ENCODE measurements at places on chromosomes 4 and X.

DNA sequence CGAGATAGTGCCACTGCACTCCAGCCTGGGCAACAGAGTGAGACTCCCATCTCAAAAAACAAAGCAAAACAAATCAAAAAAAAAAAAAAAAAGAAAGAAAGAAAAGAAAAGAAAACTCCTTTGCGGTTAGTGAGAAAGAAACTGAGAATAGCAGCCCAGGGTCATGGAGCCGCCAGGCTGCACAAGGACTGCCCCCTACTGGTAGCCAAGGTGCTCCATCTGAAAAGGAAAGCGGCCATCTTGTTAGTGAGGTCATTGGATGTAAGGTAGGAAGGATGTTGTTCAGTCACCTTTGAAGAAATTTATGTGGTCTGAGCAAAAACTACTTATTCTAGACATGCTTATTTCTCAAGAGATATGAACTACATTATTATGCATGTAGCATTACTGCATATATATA lies 660.6 kb upstream of the TENM3 start:
- DNase-seq = no peak

GRCh38 chrX:50198348-50198747 lies 2.5 kb downstream of the AKAP4 start:
- no peak for DNase-seq

DNA sequence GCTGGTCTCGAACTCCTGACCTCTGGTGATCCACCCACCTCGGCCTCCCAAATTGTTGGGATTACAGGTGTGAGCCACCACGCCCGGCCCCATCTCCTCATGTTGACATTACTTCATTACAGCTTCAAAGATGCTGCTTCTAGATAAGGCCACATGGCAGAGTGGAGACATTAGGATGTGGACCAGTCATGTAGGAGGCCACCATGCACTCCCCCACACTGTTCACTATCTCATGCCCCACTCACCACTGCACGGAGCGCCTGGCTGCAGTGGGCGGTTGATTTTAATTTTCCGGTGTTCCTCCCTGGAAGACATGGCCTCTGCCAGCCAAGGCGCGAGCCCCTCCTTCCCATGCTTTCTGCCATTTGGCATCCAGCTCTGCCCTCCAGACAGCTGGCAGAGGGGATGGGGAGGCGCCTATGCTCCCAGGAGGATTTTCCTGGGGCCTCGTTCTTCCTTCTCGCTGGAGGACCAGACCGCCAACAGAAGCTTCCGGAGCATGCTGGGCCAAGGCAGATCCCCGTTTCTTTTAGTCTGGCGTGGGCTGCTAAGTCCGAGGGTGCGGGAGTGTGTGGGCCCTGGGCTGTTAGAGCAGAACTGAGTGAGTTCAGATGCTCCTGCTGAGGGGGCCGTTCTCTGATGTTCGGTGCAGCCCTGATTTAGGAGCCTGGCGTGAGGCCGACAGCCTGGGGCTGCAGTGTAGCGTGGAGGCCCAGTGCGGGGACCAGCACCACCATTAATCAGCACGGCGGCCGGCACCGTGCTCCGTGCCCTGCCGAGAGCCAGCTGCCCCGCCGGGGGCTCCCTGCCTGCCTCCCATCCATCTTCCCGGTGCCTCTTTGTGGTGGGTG lies 93.1 kb downstream of the SORCS2 start:
- DNase-seq = no peak

DNA sequence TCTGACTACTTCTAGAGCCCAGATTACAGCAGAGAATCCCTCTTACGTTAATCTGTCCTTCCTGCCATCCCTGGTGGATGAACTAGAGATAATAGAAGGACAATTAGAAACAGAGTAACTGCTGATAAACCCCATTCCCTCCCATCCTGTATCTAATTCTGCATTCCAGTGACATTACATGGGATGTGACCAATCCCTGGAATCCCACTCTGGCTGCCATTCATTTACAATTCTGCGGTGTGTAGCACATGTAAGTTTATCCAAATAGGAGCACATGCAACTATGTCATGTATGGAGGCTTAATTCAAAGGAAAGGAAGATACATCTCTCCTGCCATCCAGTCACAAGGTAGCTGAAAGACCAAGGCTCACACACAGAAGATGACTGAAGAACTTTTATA lies 339.5 kb downstream of the GPAT3 start:
- DNase-seq = no peak
